ENCODE measurements at places on chromosomes 2 and 18. TPM values are rescaled to one million over a fixed set of nuclear protein-coding genes. Genes with fewer than 3 reads are reported as not detected.

UGT1A5 gene
- not detected for total RNA-seq

LAMA1 gene
- total RNA-seq = not detected

LHCGR gene
- not detected for total RNA-seq

CASP8 gene
- 191 TPM for total RNA-seq

RSAD2 gene
- total RNA-seq = 4.1 TPM

SERPINB12 gene
- total RNA-seq = not detected

VWC2L gene
- not detected for total RNA-seq

KIF3C gene
- total RNA-seq = 10.3 TPM

IL36A gene
- total RNA-seq = not detected

BOLL gene
- not detected for total RNA-seq

ALPI gene
- not detected for total RNA-seq

DTNA gene
- total RNA-seq = not detected

RAB6C gene
- total RNA-seq = not detected

CMPK2 gene
- 5.9 TPM for total RNA-seq

DNA sequence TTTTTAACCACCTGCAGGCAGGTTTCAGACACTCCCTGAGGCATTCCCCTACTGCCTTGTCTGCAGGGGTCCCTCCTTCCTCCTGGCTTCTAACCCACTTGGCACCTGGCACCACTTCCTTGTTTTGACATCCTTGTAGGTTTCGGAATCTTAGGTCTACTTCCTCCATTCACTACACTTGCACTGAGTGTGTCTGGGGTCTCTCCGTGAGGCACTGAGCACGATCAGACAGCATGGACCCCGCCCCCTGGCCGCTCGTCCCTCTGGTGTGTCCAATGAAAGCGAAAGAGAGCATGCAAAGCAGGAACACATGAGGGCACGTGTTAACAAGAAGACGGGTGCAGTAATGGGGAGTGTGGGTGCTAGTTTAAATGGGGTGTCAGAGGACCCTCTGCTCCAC lies 63.8 kb downstream of the HAUS1 start:
- no peak for DNase-seq

- DNase-seq = no peak
Measured at GRCh38 chr18:64091526-64091925, 57.4 kb downstream of the LINC00305 start.

DNA sequence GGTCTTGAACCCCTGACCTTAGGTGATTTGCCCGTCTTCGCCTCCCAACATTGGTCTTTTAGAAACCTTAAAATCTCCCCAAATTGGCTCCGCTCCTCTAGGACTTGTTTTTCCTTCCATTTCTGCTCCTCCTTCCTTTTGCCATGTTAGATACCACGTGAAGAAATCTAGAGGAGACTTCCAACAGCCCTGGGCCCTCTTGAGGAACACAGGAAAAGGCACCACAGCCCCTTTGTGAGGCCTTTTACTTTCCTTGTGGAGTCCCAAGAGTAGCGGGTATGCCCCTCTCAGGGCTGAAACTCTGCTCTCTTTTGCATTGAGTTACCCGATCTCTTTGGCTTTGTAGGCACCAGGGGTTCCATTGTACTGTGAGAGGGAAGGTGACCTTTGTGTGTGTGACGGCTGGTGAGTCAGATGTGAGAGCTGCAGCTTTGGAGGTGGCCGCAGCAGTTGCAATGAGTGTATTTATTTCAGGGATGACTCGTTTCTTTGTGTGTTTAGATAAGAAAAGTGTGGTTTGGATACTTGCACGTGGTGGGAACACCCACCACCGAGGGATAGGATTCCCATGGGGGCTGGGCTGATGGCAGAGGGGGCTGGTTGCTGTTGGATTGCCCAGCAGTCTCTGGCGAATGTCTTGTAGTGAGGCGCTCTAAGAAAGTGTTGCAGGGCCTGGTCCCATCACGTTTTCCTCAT lies 218.4 kb upstream of the HS6ST1 start:
- DNase-seq = no peak

DNA sequence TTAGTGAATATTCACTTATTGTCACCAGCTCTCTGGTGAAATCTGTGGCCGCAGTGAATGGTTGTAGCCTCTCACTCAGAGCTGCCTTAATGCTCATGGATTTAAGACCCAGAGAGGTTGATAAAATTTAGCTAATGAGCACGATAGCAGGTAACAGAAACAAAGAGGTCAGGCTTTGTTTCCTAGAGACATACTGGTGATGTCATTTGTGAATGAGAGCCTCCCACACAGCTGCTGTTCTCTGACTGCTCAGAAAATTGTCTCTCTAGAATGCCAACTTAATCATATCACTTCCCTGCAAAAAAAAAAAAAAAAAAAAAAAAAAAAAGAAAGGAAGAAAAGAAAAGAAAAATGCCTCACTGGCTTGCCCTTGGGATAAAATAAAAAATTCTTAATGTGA lies 411.7 kb upstream of the MYT1L start:
- no peak for DNase-seq

DNA sequence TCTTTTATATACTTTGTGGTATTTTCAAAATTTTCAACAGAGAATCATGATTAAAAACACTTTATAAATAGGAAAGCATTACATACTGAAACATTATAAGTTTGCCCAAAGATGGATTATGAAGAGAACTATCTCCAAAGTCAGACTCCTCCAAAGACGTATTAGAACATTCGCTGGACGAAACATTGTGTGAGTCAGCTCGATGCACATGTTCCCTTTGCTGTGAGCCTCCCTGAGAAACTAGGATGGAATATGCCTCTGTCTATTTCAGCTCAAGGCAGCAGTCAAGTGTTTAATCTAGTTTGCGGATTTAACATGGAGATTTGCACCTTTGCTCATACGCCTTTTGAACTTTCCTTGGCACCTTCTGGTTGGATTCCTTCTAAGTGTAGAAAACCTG lies 92.2 kb upstream of the NCKAP5 start:
- DNase-seq = no peak

DNA sequence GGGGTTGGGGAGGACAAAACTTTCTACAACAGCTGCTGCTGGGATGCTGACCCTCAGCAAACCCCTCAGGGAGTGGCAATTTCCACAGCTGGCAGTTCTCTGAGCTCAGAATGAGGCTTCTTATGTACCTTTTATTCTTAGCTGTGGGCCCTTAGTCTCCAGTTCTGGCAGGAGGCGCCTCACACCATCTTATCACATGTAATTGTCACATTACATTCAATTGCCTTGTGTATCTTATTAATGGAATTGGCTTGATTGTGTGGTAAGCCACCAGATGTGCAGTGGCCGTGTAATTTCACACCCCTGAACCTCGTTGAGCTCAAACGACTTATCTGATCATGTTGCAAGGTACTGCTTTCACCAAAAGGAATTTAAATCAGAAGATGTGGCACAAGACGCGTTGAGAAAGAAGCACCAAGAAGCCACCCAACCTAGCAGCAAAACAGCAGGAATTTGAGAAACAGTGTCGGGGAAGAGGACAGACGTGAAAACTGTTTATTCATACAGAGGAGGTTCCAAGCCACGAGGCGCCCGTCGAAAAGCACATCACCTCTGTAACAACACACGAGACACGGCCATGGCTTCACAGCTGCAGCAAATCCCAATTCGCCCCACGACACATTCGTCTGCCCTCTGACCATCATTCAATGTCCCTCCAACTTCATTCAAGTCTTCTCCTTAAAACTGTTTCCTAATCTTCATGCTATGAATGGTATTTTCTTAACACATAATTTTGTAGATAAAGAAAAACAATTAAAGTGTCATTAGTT lies 53.6 kb upstream of the LPIN2 start:
- no peak for DNase-seq

DNA sequence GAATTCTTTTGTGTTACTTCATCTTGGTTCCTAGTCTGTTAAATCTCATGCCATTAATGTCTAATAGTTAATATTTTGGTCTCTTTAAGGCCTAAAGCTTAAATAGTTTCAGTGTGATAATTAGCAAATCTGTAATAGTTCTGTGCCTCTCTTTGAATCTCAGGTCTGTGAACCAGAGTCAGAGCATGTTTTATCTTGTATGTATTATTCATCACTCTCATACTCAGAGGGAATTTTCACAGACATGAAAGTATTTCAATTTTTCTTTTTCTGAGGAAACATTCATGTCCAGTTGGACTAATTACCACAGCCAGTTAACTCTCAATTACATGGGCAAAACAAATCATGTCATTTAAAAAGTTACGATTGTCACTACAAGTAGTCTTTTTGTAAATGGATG lies 931.9 kb upstream of the SLC39A10 start:
- no peak for DNase-seq

DNA sequence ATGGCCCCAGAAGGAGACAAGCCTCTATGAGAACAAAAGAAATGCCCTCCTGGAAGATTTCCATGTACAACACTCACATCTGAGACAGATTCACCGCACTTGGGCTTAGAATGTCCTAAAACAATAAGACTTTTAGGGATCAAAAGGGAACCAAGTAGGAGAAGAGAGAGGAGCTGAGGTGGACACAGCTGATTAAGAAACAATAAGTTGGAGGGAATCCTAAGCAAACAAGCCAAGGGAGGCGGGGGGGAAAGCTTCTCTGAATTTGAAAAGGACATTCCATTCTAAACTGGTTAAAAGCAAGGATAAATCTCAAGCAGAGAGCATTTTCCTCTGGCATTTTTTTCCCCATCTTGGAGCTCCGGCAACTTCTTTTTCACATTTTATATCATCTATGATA lies 9.9 kb downstream of the ACVR1 start:
- DNase-seq = no peak

DNA sequence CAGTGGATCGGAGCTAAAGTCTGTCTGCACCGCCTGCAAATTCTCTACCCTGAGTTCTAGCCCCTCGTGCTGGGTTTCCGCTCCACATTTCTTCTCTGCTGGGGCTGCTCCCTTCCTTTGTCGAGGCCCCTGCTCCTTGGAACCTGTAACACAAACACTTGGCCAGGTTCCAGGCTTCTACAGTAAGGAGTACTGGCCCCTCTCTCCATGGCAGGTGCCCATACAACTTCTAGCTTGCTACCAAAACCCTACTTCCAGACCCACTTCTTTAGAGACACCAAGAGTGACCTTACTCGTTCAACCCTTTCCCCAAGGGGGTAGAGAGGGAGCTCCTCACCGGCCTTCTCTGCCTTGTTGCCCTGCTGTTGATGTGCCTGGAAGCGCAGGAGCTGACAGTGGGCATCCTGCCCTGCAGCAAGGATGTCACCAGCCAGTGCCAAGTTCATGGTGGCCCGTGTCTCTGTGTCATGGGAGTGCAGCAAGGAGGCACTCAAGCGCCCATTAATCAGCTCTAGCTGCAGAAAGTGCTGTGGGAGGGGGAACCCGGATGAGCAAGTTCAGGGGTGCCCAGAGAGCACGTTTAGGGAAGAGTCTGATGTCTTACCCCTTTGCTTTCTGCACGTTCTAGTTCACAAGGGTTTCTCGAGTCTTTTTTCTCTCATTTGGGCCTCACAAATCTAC lies 1.1 kb downstream of the PREB start:
- no peak for DNase-seq

DNA sequence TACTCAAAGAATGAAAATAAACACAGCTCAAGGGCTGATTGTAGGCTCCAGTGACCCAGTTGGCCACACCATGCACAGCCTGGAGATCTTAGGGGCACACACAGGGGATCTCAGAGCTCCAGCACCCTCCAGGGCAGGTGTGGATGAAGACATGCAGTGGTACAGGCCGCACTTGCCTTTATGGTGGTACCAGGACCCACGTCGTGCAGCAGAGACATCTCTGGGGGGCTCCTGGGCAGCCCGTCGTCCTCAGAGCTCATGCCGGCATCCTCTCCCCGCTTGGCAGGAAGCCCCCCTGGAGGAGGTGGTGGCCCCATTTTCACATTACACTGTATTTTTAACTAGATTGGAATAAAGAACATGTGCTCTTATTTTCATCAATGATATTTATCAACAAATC lies 101.2 kb upstream of the MGAT4A start:
- DNase-seq = no peak

DNA sequence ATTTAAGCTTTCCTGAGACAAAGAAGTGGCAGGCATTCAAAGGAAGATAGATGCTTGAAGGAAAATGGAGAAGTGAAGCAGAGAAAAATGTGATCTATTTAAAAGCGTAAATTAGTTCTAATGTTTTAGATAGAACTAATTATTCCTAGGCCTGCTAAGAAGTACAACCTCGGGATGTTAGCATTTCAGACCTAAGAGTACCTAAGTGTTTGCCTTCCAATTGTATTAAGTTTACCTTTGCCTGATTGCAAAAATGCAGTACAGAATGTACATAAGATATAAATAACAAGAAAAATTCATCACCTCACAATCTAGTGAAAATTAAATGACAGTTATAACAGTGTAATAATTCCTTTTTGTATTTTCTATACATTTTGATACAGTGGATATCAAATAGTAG lies 71.1 kb upstream of the HNMT start:
- DNase-seq = no peak

DNA sequence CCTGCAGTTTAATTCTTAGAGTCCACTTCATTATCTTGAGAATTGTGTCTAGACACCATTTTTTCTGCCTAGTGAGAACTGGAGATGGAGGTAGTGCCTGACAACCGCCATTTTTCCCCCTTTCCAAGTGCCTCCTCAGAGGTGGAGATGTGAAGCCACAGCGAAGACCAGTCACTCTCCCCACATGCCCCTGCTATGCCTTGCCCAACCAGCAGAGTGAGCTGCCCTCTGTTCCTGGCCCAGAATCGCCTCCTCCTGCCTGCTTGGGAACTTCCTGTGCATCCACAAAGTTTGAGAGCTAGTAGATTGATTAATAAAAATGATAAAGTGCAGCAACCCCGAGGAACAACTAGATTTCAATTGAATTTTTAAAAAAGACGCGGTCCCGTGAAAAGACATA lies 123.3 kb downstream of the CLIP4 start:
- no peak for DNase-seq

DNA sequence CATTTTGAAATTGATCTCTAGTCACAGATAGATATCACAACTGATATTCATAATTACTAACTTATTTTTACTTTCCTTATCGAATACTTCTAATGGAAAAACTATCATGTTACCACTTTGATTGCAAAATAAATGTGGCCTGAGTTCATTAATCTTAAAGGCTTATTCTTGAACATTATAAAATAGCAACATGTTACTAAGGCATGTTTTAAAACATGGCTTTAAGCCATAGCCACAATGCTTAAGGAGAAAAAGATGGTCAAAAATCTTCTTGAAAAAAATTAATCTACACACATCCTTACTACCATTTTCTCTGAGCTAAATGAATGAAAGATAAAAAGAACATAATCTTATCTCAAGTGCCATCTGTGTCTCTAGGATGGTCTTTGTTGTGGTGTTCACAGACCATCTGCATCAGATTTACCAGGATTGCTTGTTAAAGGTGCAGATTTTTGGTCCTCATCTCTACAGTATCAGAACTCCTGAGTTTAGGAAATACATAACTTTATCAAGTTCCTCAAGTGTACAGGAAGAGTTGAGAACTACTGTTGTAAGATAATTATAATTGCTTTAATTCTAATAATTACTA lies 15.3 kb downstream of the MTX2 start:
- no peak for DNase-seq

GRCh38 chr18:24063121-24063731 lies 48.7 kb downstream of the TTC39C start:
- DNase-seq = no peak

All from T-helper 17 cell (primary cell).